Astrocyte of the spinal cord (primary cell): ENCODE measurements at places on chromosomes 12 and 14.

DNA sequence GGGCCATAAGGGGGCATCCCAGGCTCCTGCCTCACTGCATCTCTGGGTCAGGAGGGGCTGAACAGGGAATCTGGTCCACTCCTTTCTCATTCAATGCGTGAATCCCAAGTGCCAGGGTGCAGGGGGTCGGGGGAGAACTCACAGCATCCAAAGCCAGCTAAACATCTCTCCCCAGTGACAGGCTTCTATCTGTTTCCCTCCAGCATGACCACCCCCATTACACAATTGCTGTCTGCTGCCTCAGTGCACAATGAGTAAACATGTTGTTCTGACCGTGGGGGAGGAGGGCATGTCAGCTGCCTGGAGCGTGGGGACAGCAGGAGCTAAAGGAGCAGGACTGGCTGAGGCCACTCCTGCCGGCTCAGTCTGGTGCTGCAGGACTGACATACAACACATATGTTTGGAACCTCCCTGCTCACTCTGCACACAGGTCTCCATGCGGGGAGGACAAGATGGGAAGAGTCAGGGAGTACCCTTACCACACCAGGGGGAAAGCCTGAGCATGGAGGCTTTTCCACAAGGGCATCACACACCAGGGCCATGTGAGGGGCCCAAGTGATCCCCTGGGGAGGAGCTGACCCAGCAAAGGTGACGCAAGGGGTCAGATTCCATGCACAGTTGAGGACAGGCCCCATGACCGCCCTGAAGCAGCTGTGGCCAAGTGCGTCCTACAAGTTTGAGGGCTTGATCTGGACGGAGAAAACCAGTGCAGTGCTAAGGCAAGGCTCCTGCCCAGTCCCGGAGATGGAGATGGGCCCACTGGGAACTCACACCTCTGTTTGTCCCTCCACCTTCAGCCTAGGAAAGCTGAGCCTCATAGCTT, 1.4 kb downstream of the TNS2 start:
- no peak for DNase-seq

- peak; percentile 73 for DNase-seq
Observed at GRCh38 chr12:46494424-46494823, 121.9 kb upstream of the SLC38A2 start.

- no peak for DNase-seq
Observed at GRCh38 chr14:70934084-70934483, 26.8 kb downstream of the PCNX1 start.

GRCh38 chr14:105163040-105163742, 5.4 kb downstream of the JAG2 start:
- DNase-seq: no peak

GRCh38 chr14:33949411-33949893, 1.4 kb downstream of the EGLN3 start:
- no peak for DNase-seq

DNA sequence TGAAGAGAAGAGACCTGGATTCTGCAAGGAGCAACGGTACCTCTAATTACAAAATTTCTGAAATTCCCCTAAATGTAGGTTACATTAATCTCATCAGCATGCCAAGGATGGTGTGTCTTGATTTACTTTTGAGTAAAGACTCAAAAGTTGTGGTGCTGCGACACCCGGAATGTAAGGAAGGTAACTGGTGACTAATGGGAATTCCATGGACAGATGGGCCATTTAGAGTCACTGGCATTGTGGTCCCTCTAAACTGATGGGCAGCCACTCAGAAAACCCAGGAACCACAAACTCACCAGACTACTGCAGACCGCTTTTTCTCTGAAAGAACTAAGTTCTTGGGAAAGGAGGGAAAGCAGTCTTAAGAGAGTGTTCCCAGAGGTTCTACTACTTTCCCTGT, 32.8 kb downstream of the GRIN2B start:
- DNase-seq: no peak

GRCh38 chr14:81819344-81819743, 285.7 kb upstream of the SEL1L start:
- no peak for DNase-seq

DNA sequence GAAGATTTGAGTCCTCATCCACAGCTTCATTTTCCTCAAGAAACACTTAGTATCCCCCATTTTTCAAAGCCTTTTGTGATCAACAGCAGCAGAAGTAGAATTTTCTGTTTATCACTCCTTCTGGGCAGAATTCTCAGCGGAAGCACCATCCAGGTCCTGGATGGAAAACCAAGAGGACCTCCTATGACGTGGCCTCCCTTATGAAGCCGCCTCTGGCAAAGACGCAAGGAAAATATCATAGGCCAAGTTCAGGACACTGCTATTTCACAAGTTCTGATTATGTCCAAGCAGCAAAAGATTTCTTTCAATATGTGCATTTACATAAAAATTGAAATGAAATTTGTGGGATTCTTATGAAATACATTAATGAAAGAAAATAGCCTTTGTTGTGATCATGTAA, 315.0 kb downstream of the SEC23A start:
- DNase-seq: no peak

DNA sequence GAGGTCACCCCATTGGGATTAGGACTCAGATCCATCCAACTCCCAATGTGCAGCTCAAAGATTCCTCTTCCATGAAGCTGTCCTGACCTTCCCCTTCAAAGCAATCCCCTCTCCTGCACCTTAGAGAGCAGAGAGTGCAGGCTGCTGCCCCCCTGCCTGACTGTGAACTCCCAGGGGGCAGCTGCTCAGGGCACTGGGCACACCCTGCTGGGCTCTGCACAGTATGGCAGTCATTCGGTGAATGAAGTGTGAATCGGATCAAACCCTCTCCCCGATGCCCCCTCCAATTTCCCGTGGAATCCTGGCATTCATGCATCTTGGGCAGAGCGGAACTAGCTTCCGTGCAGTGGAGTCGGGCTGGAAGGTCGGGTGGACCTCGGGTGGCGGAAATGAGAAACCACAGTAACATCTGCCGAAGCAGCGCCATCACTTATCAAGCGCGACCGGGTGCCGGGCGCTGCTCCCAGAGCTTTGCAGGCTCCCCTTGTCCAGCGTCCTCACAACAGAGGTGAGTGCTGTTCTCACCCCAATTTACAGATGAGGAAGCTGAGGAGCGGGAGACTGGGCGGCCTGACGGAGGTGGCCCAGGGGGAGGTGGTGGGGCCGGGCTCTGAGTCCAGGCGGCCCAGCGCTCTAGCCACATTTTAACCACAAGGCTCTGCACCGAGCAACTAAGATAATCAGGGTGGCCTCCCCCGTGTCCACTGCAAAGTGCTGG, 14.7 kb downstream of the GALNT9 start:
- no peak for DNase-seq

GRCh38 chr12:42135259-42135814, 9.3 kb downstream of the GXYLT1 start:
- DNase-seq: peak; percentile 72

GRCh38 chr14:26255213-26255612, 342.6 kb downstream of the NOVA1 start:
- DNase-seq: peak; percentile 15
